ENCODE measurements at places on chromosomes 3 and 15.

DNA sequence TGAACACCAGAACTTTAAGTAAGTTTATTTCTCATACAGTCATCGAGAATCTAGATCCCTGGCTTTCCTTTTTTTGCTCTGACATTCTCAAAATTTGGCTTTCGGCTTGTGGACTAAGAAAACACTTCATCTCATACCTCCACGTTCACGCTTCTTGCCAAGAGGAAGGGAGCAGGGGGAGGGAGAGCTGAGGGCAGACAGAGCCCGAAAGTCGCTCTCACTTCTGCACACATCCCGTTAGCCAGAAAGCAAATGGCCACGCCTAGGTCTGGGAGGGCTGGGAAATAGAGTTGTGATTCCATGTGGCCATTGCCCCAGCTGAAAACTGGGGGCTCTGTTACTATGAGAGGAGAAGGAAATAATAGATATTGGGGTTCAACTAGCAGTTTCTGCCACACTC, 57.3 kb downstream of the MAP6D1 start:
- no peak for DNase-seq

DNA sequence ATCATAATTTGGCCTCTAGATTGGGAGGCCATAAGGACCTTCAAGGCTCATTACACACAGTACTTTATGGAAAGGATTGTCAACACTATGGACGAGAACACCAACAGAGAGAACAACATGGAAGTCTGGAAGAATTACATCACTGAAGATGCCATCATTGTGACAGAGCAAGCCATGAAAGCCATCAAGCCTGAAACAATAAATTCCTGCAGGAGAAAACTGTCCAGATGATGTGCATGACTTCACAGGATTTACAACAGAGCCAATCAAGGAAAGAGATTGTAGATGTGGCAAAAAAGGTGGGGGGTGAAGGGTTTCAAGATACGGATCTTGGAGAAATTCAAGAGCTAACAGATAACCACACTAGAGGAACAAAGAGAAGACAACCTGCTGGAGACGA, 15.9 kb downstream of the IL17RB start:
- DNase-seq = peak; percentile 37

GRCh38 chr3:138432576-138433240, 1.7 kb upstream of the ESYT3 start:
- DNase-seq = no peak

- DNase-seq = no peak
These were observed 45.1 kb downstream of the CTDSPL start for GRCh38 chr3:37906734-37907282.

GRCh38 chr3:170614214-170614966, 28.5 kb upstream of the SLC7A14 start:
- DNase-seq = no peak

DNA sequence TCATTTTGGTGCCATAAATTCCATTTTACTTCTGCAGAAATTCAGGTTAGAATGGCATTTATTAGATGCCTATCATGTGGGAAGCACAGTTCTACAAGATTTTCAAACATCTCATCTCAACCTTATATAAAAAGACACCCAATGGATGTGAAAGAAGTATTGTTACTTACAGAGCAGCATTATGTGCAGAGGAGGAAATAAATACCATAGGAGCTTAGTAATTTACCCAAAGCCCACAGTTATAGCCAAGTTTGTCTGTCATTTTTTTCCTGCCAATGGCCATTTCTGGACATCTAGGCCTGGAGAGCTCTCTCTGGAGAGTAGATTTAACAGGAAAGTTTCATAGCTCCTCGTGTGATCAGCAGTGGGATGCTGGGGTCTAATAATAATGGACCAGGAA, 659.4 kb upstream of the NAALADL2 start:
- DNase-seq = no peak

DNA sequence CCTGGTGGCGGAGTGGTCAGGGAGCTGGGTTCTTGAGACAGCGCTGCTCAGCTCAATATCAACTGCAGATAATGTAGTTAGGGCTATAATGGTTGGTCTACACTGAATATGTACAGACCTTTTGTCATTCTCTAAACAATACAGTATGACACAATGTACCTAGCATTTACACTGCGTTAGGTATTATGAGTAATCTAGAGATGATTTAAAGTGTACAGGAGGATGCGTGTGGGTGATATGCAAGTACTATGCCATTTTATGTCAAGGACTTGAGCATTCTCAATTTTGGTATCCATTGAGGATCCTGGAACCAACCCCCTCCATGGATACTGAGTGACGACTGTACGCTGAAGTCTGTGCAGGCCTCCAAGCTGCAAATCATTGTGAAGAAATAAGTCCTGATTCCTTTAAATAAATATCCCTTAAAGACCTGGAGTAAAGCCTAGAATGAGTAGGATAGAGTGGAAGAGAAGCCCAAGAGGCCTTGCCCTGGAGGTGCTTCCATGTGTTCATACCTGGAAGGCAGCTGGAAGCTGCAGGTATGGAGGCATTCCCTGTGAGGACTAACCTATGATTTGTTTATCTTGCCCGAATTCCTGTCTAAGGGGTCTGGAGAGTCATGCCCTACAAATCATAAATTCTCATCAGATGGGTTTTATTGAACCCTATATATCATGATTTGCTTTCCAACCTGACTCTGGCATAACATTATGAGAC, 15.7 kb upstream of the RTP1 start:
- DNase-seq = no peak

DNA sequence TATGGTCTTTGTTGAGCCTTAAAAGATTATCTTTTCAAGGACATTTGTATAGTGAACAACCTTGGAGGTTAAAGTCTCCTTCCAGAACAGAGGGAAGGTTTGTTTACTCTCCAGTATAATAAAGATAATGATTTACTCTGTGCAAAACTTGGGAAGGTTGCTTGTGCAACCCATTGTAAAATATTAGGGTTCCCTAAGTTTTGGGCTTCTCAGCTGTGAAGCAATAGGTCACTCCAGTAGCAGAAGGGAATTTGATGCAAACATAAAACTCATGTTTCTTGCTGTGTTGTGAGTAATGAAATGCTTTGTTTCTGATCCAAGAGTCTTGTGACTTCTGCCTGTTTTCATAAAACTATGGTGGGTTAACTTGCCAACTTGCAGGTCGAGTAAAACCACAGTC, 177.5 kb downstream of the SUCNR1 start:
- no peak for DNase-seq

DNA sequence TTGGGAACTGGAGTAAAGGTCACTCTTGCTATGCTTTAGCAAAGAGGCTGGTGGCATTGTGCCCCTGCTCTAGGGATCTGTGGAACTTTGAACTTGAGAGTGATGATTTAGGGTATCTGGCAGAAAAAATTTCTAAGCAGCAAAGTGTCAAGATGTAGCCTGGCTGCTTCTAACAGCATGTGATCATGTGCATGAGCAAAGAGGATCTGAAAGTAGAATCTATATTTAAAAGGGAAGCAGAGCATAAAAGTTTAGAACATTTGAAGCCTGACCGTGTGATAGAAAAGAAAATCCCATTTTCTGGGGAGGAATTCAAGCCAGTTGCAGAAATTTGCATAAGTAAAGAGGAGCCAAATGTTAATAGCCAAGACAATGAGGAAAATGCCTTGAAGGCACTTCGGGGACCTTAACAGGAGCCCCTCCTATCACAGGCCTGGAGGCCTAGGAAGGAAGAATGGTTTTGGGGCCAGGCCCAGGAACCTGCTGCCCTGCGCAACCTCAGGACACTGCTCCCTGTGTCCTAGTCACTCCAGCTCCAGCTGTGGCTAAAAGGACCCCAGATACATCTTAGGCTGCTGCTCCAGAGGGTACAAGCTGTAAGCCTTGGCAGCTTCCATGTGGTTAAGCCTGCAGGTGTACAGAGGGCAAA, 212.2 kb upstream of the LINGO1 start:
- no peak for DNase-seq

DNA sequence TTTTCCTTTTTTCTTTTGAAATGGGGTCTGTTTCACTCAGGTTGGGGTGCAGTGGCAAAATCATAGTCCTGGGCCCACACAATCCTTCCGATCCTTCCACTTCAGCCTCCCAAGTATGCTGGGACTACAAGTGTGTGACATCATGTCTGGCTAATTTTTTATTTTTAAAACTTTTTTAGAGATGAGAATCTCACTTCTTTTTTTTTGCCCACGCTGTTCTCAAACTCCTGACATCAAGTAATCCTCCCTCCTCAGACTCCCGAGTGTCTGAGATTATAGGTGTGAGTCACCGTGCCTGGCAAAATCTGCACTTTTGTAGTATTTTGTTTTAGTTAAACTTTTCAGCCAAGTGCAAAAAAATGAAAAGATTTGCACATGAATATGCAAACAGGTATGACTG, 171.0 kb downstream of the FNDC3B start:
- no peak for DNase-seq

DNA sequence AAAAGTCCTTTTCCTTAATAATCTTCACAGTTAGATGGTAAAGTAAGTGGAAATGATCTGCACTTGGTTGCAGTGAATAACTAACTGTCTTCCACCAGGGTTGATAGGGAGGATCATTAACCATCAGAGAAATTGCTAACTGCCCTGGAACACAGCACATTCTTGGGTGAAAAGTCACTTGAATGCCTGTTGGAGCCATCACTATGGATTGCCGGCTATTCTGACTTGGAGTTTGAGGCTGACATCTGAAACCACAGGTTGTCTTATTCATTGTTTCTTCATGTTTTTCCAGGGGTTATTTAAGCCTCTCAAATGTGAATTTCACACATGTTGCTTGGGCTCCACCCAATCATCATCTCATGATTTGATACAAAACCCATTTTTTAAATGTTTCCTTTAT, 901.4 kb downstream of the MCTP2 start:
- peak; percentile 64 for DNase-seq

- no peak for DNase-seq
These were observed 170.5 kb downstream of the PYDC2 start for GRCh38 chr3:191631496-191631895.

DNA sequence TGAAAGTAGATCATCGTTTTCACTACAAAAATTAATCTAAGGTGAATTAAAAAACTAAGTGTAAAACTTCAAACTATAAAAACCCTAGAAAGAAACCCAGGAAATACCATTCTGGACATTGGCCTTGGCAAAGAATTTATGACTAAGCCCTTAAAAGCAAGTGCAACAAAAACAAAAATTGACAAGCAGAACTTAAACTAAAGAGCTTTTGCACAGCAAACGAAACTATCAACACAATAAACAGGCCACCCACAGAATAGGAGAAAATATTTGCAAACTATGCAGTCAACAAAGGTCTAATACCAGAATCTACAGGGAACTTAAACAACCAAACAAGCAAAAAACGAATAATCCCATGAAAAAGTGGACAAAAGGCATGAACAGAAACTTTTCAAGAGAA, 302.0 kb downstream of the CHST2 start:
- no peak for DNase-seq

DNA sequence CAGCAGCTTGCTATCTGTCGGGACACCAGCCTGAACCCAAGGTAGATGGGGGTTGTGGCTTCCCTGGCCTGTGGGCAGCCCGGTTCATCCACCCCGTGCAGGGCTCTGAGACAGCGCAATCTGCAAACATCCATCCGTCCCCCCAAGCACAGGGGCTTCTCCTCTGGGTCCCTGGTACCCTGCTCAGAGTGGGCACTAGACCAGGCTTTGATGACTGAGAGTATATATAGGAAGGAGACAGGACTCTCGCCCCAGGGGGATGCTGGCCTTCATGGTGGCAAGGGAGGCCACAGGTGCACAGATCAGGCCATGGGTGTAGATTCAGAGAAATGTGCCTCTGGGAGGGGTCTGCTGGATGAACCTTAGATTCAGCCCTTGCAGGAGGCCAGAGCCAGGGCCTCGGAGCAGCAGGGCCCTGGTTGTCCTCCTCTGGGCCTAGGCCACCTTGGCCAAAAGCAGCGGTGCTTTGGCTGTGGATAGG, 40.3 kb downstream of the CFAP100 start:
- no peak for DNase-seq

GRCh38 chr3:39501968-39502837, 34.7 kb downstream of the MOBP start:
- DNase-seq = no peak

DNA sequence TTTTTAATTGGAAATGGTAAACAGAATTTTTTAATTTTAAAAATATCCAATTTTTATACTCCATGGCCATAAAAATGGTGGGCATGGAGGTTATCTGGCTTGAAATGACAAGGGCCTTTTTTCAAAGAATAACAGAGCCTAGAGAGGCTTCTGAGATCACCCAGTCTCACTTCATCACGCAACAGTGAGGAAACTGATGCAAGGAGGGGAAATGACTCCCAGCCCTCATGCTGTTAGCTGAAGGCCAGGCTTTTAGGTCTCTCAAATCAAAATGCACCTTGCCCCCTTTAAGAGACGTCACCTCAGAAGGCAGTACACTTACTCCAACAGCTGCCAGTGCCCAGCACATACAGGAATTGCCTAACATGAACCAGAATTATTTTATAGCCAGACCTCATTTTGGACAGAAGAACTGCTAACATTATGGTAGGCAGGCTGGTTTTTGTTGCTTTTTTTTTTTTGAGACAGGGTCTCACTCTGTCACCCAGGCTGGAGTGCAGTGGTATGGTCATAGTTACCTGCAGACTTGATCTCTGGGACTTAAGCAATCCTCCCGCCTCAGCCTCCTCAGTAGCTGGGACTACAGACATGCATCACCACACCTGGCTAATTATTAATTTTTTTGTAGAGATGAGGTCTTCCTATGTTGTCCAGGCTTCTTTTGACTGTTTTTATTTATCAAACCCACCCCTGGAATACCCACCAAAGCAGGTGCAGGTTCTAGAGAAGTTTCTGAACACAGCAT, 9.1 kb downstream of the RAB43 start:
- DNase-seq = no peak

DNA sequence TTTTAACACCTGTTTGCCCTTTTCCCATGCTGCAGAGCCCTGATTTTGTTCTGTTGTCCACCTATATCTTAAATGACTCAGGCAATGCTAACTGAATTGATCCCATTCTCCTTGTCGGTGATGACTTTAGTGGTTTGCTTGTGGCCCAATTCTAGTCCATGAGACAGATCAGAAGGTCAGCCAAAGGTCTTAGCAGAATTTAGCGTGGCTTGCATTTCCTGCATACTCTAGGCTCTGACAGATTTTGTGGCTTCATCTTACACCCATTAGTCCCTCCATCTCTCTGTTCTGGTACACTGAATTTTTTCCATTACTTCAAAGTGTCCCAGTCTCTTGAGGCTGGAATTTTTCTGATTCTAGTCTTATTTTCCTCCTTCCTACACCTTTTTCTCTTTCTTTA, 161.9 kb downstream of the STAC start:
- DNase-seq = no peak

DNA sequence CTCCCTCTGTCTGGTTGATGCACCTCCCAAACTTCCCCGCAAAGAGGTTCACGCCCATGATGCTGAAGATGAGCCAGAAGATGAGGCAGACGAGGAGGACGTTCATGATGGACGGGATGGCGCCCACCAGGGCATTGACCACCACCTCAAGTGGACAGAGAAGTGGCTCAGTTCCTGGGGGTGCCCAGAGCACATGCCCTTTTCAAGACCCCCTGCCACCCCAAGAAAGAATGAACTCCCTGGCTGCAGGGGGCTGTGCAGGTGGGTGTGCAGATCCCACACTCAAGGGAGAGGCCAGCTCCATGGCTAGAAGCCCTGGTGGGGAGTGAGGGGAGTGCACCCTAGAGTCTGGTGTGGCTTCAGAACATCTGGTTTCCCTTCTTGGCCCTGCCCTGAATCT, 64.1 kb downstream of the EXOG start:
- peak; percentile 28 for DNase-seq

GRCh38 chr15:66681395-66681794, 20.6 kb upstream of the SMAD6 start:
- DNase-seq = no peak

GRCh38 chr3:186094271-186094670, 14.6 kb downstream of the ETV5 start:
- no peak for DNase-seq

- no peak for DNase-seq
These were observed 748.9 kb downstream of the MECOM start for GRCh38 chr3:168914662-168915061.

All from islet precursor cell (in vitro differentiated cells).